Iris pigment epithelial cell (primary cell): ENCODE measurements at places on chromosomes 4 and X.

DNA sequence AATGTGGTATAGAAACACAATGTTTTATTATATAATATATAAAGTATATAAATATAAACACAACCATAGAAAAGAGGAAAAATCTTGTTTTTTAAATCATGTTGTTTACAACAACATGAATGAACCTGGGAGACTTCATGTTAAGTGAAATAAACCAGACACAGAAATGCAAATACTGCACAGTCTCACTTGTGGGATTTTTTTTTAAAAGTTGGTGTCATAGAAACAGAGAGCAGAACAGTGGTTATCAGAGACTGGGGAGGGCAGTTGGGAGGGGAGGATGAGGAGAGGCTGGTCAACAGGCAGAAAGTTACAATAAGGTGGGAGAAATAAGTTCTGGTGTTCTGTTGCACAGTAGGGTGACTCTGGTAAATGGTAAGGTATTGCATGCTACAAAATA lies 57.1 kb downstream of the FREM3 start:
- no peak for DNase-seq

- peak; percentile 1 for DNase-seq
Measured at GRCh38 chr4:32847461-32847860, 2127.3 kb downstream of the PCDH7 start.

GRCh38 chr4:41287005-41287404 lies 30.3 kb downstream of the UCHL1 start:
- peak; percentile 87 for DNase-seq

- DNase-seq, result peak; percentile 38
Measured at GRCh38 chrX:21745756-21746155, 12.2 kb downstream of the SMPX start.

DNA sequence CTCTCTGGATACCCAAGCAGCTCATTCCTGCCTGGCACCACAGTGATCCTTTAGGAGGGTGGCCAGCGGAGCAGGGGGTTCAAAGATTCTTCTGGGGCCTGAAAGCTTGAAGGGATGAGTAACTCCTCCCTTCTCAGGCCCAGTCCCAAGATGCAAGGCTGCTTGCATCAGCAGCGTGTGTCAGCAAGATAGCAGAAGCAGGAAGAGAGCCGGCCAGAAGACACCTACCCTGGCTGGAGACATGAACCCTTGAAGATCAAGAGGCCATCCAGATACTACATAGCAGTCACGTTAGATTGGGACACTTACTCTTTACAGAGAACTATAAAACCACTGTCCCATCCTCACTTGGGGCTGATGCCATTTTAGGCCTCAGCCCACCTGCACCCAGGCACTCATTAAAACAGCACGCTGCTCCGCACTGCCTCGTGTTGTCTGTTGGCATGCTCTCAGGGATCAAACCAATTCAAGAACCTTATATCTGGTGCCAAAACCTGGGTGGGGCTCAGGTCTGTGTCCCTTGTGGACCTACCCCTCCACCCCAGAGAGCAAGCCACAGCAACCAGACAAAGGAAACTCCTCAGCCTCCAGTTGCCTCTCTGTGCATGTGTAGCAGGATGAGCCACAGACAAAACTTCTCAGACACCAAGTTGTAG lies 6.5 kb downstream of the UGT2B17 start:
- DNase-seq, result no peak

- no peak for DNase-seq
Measured at GRCh38 chrX:118346258-118347094, 570 bp downstream of the WDR44 start.

GRCh38 chrX:72124540-72125201 lies 7.0 kb downstream of the RTL5 start:
- no peak for DNase-seq

DNA sequence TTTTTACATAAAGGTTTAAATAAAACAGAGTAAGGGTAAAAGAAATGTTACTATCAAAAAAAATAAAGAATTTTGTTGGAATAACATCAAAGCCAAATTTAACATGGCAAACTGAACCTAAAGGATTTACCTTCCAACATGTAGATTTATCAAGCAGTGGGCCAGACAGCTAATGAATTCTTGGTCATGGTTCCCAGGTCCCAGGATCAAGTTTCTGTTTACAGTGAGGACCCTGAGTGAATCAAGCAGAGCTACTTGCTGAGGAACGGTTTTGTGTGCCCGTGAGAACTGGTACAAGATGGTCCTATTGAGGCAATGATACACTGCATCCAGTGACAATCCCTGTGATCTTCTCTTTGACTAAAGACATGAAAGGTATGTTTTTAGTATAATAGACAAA lies 157.1 kb downstream of the CDS1 start:
- no peak for DNase-seq

- DNase-seq, result peak; percentile 95
Measured at GRCh38 chrX:119655125-119655524, 37.8 kb downstream of the SEPTIN6 start.

DNA sequence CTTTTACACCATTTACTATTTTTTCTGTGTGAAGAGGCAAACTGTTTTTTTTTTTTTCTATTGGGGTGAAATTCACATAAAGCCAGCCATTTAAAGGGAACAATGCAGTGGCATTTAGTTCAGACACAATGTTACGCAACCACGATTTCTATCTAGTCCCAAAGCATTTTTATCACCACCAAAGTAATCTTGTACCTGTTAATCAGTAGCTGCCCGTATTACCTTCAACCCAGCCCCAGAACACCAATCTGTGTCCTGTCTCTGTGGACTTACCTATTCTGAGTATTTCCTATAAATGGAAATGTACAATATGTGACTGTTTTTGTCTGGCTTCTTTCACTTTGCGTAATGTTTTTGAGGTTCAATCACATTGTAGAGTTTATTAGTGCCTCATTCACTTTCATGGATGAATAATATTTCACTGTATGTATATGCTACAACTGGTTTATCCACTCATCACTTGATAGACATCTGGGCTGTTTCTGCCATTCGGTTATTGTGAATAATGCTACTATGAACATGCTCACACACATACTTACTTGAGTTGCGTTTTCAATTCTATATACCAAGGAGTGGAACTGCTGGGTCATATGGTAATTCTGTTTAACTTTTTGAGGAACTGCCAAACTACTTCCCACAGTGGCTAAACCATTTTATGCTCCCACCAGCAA lies 116.2 kb downstream of the CDS1 start:
- no peak for DNase-seq

DNA sequence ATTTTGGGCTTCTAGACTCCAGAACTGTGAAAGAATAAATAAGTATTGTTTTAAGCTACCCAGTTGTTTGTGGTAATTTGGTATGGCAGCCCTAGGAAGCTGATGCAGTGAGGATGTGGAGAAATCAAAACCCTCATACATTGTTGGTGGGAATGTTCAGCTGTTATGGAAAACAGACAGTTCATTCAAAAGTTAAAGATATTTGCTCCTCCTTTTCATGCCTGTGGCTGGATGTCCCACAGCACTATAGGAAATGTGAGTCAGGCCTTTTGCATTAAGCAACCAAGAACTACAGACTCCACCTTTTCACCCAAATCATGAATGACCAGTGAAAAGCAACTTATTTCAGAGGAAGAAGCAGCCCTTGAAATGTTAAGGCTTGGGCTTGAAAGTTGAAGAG lies 6.7 kb downstream of the BBS12 start:
- DNase-seq, result peak; percentile 97

- DNase-seq, result no peak
Measured at GRCh38 chr4:1405254-1405635, 997 bp downstream of the NKX1-1 start.

GRCh38 chr4:188254211-188254610 lies 115.0 kb downstream of the TRIML1 start:
- peak; percentile 21 for DNase-seq

- DNase-seq, result no peak
Measured at GRCh38 chr4:25425361-25425760, 48.3 kb downstream of the ANAPC4 start.

DNA sequence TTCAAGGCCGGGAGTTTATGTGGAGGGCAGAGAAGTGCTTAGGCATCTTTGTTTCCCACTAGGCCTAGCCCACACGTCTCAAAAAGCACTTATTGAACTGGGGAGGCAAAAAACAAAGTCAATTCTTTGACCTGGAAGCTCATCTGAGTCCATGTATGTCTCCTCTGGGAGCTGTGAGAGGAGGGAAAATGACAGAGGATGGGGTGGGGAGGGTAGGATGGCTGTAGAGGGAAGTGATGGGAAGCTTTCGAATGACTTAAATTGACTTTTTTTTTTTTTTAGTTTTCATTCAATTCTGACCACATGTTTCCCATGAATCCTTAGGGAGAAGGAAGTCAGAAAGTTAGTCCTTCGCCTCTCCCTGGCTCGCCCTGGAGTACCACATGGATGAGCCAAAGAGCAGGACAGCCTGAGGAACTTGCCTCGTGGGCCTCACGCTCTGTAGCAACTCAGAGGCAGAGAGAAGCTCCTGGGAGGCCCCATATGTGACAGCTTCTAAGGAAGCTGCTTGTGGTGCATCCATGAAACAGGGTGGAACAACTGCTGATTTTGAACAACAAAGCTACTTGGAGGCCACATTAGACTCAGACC lies 45.0 kb downstream of the NHSL2 start:
- DNase-seq, result no peak

GRCh38 chrX:16594490-16594889 lies 55.5 kb upstream of the S100G start:
- no peak for DNase-seq

- peak; percentile 63 for DNase-seq
Measured at GRCh38 chrX:39764441-39764914, 333.3 kb downstream of the BCOR start.

DNA sequence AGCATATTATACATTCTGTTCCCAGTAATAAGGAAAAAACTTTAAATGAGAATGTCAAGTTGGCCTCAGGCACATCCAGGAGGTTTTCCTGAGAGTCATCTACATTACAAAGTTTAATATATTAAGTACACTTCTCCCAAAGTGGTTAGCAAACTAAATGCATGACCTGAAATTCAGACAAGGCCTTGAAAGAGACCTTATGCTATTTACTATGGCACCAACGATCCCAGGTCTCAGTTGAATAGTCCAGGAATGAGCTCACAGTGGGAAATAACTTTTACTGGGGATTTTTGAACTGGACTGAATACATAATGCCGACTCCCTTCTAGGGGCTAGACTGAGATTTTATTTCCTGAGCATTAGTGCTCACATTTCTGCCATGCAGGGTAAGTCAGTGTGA lies 1577.5 kb upstream of the PCDH7 start:
- DNase-seq, result no peak

DNA sequence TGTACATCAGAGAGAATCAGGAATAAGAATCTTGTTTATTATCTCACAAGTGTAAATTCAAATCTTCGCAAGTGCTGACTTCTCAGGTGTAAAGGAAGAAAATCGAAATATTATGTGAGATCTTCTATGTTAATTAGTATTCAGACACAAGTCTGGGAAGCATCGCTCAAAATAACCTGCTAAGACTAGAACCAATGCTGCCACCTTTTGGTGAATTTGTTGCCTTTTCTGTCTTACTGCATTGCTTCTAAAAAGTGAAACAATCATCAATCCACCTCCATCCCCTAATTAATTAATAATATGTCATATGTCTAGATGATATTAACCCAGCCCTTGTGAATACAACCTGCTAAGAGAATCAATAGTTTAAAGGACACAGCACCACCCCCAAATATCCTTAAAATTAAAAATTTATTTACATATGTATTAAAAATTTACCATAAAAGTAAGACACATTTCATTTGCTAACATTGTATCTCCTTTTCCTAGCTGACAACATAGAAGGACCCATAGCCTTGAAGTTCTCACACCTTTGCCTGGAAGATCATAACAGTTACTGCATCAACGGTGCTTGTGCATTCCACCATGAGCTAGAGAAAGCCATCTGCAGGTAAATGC lies 3.5 kb downstream of the EPGN start:
- peak; percentile 67 for DNase-seq

GRCh38 chr4:20543131-20543530 lies 157.1 kb upstream of the PACRGL start:
- DNase-seq, result no peak

DNA sequence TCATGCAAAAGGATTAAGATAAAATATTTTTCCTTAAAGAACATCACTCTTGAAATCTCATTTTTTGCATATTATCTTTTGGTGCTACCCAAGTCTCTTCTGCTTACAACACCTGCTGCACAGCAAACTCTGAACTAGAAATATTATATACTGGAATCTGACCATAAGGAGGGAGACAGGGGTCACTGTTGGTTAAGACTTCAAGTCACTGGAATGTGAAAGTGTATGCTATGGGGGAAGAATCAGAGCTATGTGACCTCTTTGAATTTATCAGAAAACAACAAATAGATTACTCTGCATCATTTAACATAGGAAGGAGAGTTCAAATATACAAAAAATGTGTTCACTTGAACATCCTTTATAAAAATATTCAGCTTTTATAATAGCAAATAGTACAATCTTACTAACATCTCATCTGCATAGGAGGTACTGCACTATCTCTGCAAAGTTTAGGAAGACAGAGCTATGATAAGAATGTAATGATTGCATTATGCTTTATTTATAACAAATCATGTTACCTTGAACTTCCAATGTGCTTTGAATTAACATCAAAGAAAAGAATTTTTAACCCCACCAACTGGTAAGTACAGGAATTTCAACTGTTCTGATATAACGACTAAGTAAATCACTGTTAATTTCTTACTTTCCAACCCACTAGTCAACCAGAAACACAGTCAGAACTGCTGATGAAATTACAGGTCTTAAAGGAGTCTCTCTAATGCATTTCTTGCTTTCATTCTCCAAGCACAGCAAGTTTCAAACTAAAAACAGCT lies 69.8 kb downstream of the ZNF827 start:
- peak; percentile 47 for DNase-seq

DNA sequence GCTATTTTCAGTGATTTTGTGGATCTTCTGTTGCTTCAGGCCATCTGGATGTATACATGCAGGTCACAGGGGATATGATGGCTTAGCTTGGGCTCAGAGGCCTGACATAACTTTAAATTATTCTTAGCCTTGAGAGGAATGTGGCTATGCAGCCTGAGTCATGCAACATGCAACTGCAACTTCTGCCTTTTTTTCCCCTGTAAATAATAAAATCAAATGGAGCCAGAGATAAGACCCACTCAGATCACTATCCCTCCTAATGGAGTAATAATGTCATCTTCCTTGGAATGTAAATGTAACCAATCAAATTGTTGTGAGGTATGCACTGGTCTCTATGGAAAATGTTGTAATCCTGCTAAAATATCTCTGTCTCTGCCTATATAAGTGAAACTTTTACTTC lies 54.9 kb downstream of the MAGEB17 start:
- DNase-seq, result peak; percentile 67

- no peak for DNase-seq
Measured at GRCh38 chr4:99099311-99099710, 10.7 kb upstream of the ADH5 start.

GRCh38 chrX:153669901-153670731 lies 3.5 kb downstream of the PNCK start:
- no peak for DNase-seq

DNA sequence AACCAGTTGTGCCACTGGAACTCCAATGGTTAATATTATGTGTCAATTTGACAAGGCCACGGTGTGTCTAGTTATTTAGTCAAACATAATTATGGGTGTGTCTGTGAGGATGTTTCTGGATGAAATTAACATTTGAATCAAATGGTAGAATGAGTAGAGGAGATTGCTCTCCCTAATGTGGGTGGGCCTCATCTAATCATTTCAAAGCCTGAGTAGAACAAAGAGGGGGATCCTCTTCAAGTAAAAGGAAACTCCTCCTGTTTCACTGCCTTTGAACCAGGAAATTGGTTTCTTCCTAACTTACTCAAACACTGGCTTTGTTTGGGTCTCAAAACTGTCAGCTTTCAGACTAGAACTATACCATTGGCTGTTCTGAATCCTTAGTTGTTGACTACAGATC lies 1692.1 kb downstream of the PCDH19 start:
- DNase-seq, result no peak
